Stimulated activated CD4-positive, alpha-beta T cell treated with anti-CD3 and anti-CD28 coated beads, Interleukin-12 subunit alpha, Interleukin-12 subunit beta, amount 100 ng/mL, for 48 hours (primary cell): ENCODE measurements at places on chromosomes 13 and 19.
A peak's percentile ranks its signal among the peaks of the same experiment; 100 is the strongest.

GRCh38 chr13:96091164-96092117, 1.5 kb downstream of the HS6ST3 start:
- no peak for DNase-seq

DNA sequence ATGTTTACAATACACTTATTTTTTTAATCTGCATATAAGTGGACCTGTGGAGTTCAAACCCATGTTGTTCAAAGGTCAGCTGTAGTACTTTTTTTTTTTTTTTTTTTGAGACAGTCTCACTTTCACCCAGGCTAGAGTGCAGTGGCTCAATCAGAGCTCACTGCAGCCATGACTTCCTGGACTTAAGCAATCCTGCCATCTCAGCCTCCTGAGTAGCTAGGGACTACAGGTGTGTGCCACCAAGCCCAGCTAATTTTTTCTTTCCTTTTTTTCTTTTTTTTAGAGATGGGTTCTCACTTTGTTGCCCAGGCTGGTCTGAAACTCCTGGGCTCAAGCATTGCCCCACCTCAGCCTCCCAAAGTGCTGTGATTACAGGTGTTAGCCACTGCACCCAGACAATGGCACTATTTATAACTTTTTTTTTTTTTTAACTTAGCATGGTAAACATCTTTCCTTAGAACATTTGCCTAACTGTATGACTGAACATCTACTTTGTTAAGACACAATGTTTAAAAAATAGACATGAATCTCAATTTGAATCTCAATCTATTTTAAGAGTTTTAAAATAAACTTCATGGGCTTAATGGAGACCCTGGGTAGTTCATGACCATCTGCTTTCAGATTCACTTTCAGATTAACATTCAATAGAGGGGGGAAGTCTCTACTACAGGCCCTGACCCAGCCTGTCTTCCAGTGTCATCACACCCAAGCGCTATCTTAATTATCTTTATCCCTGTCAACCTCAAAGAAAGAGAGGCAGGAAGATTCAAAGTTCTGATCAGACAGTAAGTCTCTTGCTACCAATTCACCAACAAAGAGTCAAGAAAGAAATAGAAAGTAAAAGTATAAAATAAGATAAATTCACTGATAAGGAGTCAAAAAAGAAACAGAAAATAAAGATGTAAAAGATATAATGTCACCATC, 97.7 kb upstream of the DOCK9 start:
- no peak for DNase-seq

- DNase-seq: no peak
These were observed 18.4 kb downstream of the FOXO1 start for GRCh38 chr13:40648040-40648439.

- no peak for DNase-seq
These were observed 16.2 kb downstream of the PKN1 start for GRCh38 chr19:14449321-14449720.

DNA sequence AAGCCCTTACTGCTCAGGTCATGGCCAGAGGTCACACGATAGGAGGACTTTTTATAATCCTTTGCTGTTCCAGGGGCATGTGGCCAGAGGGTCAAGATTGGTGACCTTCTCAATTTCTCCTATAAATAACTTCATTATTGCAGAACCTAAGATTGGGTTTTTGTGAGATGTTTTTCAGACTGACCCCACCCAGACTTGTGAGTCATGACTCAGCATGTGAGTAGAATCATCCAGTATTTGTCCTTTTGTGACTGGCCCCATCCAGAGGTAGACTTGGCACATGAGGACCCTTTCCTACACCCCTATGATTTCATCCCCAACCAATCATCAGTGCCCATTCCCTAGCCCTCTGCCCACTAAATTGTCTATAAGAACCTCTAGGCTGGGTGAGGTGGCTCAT, 84.5 kb upstream of the ABCC4 start:
- no peak for DNase-seq

DNA sequence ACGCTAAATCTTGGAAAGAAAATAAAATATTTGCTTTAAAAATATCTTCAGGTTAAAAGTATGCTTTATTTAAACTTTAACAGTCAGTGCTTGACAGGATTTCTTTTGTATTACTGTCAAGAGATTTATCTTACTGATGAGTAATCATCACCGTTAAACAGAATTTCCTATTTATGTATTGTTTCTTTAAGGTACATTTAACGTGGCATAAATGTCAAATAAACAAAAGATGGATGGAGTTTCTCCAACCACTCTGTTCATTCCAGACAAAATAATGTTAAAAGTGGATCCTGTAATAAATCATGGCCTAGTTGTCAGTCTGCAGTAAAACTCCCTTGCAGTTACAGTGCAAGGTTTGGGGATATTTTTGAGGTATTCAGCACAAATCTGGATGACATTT, 298.3 kb downstream of the DIAPH3 start:
- DNase-seq: no peak

DNA sequence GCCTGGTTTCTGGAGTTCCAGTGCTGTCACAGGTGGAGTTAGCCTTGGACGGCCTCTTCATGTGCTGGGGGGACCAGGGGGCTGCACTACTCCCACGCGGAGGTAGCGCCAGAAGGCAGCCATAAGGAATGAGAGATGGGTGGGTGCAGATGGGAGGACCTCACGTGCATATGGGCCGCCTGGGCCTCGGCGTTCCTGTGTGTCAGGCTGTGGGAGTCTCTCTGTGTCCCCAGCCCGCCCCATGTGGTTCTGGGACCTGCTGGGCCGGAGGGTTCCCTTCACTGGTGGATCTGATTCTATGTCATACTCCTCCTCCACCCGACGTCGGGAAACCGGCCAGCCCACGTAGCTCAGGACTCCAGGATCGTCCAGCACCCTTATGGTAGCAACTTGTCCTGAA, 149.0 kb upstream of the SOX1 start:
- DNase-seq: no peak

DNA sequence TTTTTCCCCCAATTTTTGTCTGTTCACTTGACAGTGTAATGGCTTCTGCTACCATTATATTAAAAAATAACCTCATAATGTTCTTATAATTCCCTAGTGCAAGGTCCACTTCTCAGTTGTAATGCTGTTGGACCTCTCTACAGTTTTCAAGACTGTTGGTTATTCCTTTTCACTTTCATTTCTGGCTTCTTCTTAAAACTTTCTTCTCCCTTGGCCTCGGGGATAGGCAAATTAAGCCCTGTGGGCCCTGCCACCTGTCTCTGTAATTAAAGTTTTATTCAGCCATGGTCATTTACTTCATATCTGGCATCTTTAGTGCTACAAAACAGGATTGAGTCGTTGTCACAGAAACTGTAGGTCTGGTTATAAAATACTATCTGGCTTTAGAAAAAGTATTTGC, 313.5 kb downstream of the KLF12 start:
- DNase-seq: no peak

GRCh38 chr13:109862627-109863026, 76.2 kb upstream of the IRS2 start:
- DNase-seq: no peak

- DNase-seq: no peak
These were observed 647.1 kb downstream of the DACH1 start for GRCh38 chr13:71219698-71220415.

GRCh38 chr13:65964672-65965071, 1265.5 kb downstream of the PCDH9 start:
- DNase-seq: no peak

- no peak for DNase-seq
These were observed 732 bp upstream of the MAP1S start for GRCh38 chr19:17718550-17718946.

DNA sequence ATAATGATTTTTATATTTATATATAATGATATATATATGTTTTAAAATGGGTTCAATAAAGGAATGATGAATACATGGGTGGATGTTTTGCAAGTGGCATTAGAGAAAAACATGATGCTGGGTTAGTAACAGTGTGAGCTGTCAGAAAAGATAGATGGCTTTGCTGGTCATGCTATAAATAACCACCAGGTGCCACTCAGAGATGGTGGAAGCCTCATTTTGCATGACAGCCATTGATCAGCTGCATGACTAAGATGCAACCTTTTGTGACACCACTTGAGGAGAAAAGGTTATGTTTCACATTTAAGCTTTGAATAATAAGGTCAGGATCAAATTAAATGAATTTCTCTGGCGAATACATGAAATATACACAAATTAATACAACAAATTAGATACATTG, 737.7 kb downstream of the PCDH9 start:
- no peak for DNase-seq

DNA sequence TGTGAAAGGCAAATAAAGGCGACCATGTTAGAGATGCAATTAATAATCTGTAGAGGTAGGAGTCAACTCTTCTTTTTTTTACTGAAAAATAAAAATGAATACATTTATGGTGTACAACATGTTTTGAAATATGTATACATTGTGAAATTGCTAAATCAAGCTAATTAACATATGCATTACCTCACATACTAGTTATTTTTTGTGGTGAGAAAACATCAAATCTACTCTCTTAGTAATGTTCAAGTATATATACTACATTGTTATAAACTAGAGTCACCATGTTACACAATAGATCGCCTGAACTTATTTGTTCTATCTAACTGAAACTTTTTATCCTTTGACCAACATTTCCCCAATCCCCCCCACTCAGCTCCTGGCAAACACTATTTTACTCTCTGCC, 143.2 kb downstream of the POU4F1 start:
- DNase-seq: no peak

GRCh38 chr19:6213696-6214641, 65.8 kb downstream of the MLLT1 start:
- DNase-seq: no peak

GRCh38 chr13:43574605-43575004, 212.2 kb downstream of the ENOX1 start:
- DNase-seq: no peak

DNA sequence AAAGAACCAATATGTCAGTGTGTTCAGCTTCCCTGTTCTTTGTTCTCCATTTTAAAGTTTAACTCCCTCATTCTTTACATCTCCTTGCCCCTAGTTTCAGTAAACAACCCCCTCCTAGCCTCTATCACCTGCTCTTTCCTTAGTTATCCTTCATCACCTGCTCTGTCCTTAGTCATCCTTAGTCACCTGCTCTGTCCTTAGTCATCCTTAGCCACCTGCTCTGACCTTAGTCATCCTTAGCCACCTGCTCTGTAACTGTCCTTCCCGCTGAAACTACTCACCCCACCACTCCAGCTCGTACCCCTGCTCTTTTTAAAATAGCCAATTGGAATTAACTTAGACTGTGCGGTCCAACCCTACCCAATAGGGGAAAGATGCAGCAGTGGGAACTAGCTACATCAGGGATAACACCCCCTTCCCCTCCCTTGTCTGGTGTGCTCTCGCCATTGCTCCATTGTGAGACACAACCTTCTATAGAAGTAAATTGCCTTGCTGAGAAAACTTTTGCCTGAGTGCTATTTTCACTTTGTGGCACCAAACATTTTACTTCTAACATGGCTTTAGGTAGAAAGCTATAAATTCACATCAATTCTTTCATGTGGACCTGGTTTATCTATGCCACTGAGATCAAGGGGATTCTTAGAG, 16.2 kb downstream of the EDNRB start:
- DNase-seq: no peak

GRCh38 chr13:106393776-106394175, 141.7 kb downstream of the EFNB2 start:
- DNase-seq: no peak

DNA sequence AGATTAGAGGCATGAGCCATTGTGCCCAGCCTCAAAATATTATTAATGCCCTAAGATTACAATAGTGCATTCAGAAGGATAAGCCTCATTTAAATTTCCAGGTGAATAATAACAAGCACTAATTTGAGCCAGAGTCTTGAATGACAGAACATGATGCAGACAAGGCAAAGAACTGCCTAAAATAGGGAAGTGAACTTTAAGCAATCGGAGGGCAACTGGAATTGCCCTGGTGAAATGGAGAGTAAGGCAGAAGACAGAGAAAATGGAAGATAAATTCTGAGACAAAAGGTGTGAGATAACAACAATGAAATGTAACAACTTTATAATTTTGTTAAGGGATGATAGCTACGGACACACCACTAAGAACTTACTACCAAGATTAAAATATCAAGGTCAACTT, 199.9 kb downstream of the DIAPH3 start:
- no peak for DNase-seq

GRCh38 chr19:17716309-17716929, 2.9 kb upstream of the MAP1S start:
- no peak for DNase-seq

- peak; percentile 5 for DNase-seq
These were observed 3.3 kb downstream of the PPP5C start for GRCh38 chr19:46350029-46350757.

- no peak for DNase-seq
These were observed 1.0 kb upstream of the TYROBP start for GRCh38 chr19:35908973-35909683.
